ENCODE measurements at places on chromosomes 7 and 10.

GRCh38 chr7:140696680-140697446 is at the start of gene NDUFB2:
NDUFB2 (plus strand) TSS chr7:140696708; CDS start chr7:140696745, 37 bp downstream.
- peak; percentile 88 for DNase-seq

DNA sequence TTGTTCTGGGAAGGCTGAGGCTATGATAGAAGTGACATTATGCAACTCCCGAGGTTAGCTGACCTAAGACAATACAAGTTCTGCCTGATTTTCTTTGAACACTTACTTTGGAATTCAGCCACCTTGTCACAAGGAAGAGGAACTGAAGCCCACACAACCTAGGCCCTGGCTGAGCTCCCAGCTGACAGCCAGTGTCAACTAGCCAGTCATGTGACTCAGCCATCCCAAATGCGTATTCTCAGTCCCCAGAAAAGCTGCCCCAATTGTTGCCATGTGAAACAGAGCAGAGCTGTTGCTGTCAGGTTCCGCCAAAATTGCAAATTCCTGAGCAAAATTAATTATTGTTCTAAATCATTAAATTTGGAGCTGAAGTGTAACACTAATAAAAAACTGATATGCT is 1010.0 kb downstream of the XPNPEP1 start:
- peak; percentile 22 for DNase-seq

DNA sequence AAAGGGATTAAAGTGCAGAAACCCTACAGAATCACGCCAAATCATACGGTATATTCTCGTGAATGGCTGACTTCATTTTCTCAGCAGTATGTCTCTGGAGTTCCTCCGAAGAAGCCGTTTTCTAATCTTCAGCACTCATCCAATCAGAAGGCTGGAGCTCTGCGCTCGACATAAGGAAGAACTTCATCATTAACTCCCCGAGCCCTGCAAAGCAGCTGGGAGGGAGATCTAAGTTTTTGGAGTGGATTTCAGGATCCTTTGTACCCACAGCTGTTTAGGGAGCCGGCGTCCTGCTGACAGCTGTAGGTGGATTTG is 40.7 kb upstream of the SDK1 start:
- DNase-seq: no peak

- no peak for DNase-seq
Observed at GRCh38 chr7:19522486-19522885, 186.4 kb downstream of the POLR1F start.

DNA sequence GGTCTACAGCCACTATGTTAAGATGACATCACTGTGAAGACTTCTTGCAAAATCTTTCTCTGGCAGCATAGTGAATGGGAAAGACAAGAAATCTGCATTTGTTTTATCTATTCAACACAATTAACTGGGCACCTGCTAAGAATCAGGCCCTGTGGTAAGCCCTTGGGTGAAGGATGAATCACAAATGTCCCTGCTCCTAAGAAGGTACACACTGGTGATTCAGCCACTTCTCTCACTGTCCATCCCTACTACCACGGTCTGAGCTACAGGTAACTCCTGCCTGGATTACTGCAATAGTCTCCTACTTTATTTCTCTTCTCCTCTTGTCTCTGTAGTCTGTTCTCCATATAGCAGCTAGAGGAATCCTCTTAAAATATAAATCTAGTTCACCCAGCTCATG is 116.1 kb downstream of the HIBADH start:
- no peak for DNase-seq

DNA sequence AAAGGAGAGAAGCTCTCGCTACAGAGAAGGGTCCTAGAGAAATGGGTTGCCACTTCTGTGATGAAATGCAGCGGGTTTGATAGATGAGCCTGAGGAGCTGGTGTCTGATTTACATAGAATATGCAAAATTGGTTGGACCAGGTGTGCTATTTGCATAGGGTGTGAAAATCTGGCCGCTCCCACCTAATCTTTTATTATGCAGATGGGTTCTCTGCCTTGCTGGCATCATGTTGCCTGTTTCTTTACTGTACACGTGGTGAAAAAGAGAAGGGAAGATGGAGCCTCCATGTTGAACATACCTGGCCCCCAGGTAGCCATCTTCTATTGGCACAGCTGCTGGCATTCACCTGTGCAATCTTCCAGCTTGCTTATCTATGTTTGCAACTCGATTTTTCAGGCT is 212.2 kb downstream of the ANKRD7 start:
- no peak for DNase-seq

DNA sequence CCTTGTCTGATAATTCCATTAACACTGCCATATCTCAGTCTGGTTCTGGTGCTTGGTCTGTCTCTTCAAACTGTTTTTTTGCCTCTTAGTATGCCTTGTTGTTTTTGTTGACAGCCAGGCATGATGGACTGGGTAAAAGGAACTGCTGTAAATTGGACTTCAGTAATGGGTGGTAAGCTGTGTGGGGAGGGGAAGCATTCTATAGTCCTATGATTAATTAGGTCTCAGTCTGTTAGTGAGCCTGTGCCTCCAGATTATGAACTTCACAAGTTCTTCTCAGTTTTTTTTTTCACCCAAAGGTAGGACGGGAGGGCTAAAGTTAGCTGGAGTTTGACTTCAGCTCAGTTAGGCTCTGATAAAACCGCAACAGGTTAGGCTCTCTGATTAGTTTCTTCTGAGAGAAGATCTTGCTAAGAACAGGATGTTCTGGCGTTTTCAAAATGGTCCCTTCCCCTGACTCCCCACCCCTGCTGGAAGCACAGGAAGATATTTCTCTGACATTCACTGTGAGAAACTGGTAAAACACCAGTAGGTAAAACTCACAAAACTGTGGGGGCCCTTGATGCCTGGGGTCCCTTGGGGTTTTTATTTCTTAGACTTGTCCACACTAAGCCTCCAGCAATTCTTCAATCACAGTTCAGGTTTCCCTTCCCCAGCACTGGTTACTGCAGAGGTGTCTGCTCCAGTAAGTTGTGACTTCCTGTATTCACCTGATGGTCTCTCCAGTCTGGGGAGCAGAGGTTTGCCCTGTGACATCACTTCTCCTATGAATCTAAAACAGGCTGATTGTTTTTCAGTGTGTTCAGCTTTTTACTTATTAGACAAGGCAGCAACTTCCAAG is 43.3 kb upstream of the CCDC71L start:
- no peak for DNase-seq

- no peak for DNase-seq
Observed at GRCh38 chr10:128421371-128422160, 295.3 kb upstream of the MKI67 start.

DNA sequence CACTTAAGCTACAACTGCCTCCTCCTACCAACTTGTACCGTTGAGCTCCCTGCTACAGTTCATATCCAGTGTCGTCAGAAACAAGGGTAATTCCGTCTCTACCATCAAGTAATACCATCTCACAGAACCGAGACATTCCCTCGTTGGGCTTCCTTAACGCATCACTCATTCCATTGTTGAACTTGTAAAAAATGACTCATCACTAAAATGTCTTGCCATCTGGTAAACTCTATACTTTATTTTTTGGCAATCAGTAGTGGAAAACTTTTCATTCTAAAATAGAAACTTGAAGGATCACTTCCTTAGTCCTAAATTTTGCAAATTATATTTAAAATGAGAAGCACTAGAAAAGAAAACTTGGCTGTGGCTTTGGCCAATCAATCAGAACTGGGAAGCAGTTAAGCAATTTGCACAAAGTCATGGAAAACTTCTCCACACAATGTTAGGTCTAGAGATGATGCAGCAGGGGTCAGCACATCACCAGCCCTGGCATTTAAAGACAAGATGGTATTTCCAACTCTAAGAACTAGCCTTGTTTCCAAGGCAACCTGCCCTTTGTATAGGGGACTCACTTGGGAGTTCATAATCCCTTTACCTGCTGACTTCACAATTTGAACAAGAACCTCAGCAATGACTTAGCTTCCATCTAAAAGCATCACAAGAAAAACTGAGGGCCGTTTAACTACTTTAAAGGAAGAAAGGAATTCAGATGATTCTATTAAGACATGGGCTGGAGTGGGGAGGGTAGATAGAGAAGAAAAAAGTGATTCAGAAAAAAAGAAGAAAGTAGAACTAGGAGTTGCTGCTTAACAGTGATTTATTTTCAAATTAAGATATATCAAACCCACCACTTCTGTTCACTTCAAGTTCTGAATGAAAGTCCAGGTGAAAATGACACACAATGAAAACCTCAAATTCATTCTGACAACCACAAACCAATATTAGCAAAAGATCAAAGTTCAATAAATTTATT is 288.1 kb downstream of the PARD3 start:
- no peak for DNase-seq

Data from globus pallidus (tissue), 1 donor.